Type B pancreatic cell (in vitro differentiated cells): ENCODE measurements at places on chromosomes 5 and 9. TPM values are rescaled to one million over a fixed set of nuclear protein-coding genes. Genes with fewer than 3 reads are reported as not detected.

DNA sequence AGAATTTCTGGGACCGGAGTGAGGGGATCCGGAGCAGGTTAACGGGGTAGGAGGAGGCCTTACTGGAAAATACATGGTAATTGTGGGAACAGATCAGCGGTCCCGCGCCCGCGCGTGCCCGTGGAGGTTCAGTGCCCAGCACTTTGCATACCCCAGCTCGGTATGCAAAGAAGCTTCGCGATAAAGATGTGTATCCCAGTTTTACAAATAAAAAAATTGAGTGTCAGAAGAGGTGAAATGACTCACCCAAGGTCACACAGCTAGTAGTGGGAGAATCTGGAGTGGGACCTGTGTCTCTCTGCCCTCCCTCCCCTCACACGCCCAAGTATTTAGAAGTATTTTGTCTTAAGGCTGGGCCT lies 967 bp downstream of the NEURL1B start:
- H3K4me3 ChIP-seq = peak overlapping the region; percentile 78
- peaks cover 43% of the 10 kb centered on the region for H3K27me3 ChIP-seq
- peaks cover 23% of the 10 kb centered on the region for H3K4me1 ChIP-seq
- no peak for DNase-seq
- no peaks in the 10 kb centered on the region for H3K36me3 ChIP-seq

DNA sequence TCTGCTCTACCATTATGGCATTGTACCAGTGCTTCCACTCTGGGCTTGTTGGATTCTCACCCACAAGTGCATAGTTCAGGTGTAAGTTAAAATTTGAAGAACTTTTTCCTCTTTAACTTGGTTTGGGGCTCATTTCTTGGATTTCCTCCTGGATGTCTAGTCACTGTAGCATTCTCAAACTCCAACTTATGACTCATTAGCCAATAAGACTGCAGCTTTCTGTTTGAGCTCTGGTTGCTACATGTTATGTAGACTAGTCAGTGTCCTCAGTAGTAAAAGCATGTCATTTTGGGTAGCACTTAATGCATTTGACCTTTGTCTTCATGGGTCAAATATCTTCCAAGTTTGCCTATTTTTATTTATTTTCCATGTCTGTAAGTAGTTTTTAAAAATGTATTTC lies 790.8 kb downstream of the BRINP1 start:
- H3K4me3 ChIP-seq = no peak overlapping the region
- no peak overlapping the region for H3K27ac ChIP-seq
- no peaks in the 10 kb centered on the region for H3K27me3 ChIP-seq
- H3K4me1 ChIP-seq = no peaks in the 10 kb centered on the region
- DNase-seq = no peak

DNA sequence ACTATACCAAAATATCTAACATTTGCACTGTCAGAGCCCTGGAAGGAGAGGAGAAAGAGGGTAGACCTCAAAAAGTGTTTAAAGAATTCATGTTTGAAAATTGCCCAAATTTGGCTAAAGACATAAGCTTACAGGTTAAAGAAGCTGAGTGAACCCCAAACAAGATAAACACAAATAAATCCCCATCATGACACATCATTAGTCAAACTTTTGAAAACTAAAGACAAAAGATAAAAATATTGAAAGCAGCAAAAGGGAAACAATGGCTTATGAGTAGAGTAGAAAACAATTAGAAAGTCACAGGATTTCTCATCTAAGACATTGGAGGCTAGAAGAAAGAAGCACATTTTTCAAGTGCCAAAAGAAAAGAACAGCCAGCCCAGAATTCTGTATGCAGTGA lies 6.1 kb upstream of the UBLCP1 start:
- H3K4me1 ChIP-seq = no peaks in the 10 kb centered on the region
- no peaks in the 10 kb centered on the region for H3K36me3 ChIP-seq
- H3K27me3 ChIP-seq = peaks cover 66% of the 10 kb centered on the region

- peaks cover 5% of the 10 kb centered on the region for H3K27me3 ChIP-seq
- no peaks in the 10 kb centered on the region for H3K4me1 ChIP-seq
- no peaks in the 10 kb centered on the region for H3K36me3 ChIP-seq
- H3K4me3 ChIP-seq = no peak overlapping the region
- no peak for DNase-seq
Measured at GRCh38 chr5:163659568-163659902, 154.1 kb downstream of the MAT2B start.

DNA sequence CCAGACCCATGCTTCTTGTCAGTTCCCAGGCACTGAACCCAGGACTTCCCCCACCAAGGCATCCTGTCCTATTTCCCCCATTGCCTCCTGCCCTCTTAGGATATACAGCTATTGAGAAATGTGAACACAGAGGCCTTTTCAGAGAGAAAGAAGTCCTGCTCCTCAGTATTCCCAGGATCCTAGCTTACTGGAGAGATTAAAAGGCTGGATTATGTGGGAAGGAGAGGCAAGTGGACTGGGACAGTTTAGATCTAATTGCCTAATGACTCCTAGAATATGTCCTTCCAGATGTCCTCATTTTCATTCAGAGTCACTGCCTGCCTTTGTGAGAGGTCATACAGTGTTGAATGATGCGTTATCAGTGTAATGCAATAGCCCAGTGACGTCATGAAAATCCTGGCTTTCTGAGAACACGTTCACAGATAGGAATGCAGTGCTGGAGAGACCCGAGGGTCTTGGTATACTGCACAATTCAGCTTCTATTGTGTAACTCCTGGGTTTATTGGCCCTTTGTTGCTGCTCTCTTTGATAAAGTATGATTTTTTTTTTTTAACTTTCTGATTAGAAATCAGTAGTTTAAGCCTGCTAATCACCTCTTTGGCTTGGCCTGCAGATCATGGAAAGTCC lies 26.2 kb downstream of the WWC1 start:
- peak overlapping the region; percentile 76 for H3K4me3 ChIP-seq
- H3K4me1 ChIP-seq = peaks cover 52% of the 10 kb centered on the region
- peaks cover 5% of the 10 kb centered on the region for H3K36me3 ChIP-seq
- no peak for DNase-seq
- H3K27me3 ChIP-seq = no peaks in the 10 kb centered on the region
- H3K27ac ChIP-seq = peak overlapping the region; percentile 99

DNA sequence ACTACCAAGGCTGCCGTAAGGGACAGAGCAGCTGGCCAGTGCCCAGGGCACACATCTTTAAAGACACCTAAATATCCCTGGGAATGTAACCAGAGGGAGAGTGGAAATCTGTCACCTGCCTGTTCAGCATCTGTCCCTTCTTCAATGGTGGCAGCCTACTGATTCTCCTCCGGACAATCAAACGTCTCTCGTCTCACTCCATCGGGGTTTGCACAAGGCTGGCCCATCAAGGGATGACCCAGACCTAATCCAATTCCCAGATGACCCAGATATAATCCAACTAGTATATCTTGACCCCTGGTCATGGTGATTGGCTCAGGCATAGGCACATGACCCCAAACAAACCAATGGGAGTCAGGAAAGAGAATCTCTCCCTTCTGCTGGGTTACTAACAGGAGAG lies 93.5 kb downstream of the HRH2 start:
- DNase-seq = peak; percentile 34
- H3K27me3 ChIP-seq = peaks cover 53% of the 10 kb centered on the region
- H3K27ac ChIP-seq = no peak overlapping the region
- H3K4me1 ChIP-seq = no peaks in the 10 kb centered on the region

MEF2C gene
- total RNA-seq = 3.5 and 12.0 TPM in 2 replicates

LHX6 gene
- total RNA-seq = 0.48 and 10.0 TPM in 2 replicates

SLC24A2 gene
- total RNA-seq = 0.12 and 0.72 TPM in 2 replicates

MYMK gene
- total RNA-seq = not detected in 2 replicates

MUSK gene
- not detected in 2 replicates for total RNA-seq
